ENCODE measurements at places on chromosomes 3 and 15.

GRCh38 chr3:47424434-47425382 lies 43.9 kb downstream of the PTPN23 start:
- DNase-seq = no peak

GRCh38 chr3:16875876-16876550 lies 8.7 kb upstream of the PLCL2 start:
- DNase-seq = no peak

- DNase-seq = no peak
Measured at GRCh38 chr3:135751991-135752390, 213.5 kb upstream of the PPP2R3A start.

DNA sequence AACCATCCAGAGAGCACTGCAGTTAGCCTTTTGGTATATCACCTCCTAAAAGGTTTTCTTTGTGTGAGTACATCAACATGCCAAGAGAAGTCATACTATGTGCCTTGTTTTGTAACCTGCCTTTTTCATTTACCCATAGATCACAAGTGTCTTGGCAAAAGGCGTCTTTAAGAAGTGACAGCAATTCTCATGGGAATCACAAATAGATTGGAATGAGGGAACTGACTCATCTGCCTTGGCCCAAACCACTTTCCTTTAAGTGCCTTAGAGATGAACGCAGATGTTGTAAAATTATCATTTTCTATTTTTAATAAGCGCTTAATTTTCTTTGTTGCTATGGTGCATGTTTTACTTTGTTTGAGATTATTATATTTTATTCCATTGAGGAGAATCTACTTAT lies 20.7 kb upstream of the POMGNT2 start:
- no peak for DNase-seq

- DNase-seq = no peak
Measured at GRCh38 chr3:50649451-50649931, 25.2 kb upstream of the DOCK3 start.

DNA sequence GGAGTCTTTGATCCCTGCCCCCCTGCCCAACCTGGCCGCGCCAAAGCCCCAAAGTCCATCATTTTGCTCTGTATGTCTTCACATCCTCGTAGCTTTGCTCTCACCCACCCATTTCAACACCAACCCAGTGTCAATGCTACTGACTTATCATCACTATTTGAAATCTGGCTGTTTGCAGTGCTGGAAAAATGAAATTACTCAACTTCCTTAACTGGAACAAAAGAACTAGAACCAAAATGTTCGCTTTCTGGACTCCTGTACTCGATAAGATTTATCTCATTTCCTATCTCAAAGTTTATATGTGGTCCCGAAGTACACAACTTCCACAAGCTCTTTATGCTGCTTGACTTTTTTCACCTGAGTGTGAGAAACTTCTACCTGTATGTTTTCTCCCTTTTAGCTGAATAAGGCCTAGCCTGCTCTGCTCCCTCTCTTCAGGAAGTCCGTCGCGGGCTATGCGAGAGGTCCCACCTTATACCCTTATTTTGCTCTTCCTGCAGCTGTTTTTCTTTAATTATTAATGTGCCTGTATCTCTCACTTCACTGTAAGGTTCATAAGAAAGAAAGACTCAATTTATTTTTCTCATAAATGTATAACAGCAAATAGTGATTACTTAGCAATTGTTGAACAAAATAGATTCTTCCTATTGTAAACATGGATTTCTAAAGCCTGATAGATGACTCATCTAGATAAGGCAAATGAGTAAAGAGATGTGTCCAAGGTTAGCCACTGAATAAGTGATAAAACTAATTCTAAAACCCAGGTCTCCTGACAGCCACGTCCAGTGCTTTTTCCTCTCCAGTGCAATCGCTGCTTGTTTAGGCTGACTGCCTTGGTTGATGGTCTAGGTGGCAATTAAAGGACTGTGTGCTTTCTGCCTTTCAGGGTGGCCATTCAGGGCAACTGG lies 464.1 kb upstream of the TPRG1 start:
- no peak for DNase-seq

DNA sequence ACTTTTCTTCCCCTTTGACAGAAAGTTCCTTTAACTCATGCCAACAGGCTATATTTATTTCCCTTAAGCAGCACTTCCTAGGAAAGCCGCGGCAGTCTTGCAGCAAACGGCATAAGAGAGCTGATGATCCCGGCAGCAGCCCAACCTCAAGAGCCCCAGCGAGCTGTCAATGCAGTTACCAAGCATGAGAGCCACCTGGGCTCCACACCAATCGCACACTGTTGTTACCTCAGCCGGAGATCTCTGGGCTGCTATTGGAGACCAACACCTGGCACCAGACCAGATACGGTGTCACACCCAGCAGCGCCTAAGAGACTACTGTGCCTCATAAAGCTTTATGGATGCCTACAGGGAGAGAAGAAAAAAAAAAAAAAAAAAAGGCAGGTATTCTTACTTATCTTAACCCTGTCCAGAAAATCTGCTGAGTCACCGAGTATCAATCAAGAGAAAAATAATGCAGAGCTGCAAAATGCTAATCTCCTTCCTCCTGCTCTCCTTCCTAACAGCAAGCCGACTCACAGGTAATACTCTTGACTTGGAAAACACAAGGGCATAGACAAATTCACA lies 11.7 kb downstream of the ABCC5 start:
- DNase-seq = no peak

DNA sequence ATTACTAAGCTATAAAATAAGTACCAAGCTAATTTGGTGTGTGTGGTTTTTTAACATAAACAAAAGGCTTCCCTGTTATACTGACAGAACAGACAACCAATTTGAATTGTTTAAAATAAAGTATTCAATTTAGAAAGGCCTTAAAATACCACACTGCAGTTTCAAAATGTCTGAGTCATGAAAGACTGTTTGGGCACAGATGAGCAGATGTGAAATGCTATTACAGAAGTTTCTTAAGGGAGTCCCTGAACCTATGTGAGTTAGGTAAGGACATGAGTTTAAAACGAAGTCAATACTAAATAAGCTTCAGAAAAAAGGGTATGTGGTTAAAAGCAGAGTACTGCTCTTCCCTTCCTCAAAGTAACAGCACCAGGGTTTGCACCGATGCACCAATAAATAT lies 69.7 kb upstream of the SETMAR start:
- DNase-seq = no peak

- DNase-seq = no peak
Measured at GRCh38 chr3:46860017-46860809, 3.0 kb downstream of the MYL3 start.

DNA sequence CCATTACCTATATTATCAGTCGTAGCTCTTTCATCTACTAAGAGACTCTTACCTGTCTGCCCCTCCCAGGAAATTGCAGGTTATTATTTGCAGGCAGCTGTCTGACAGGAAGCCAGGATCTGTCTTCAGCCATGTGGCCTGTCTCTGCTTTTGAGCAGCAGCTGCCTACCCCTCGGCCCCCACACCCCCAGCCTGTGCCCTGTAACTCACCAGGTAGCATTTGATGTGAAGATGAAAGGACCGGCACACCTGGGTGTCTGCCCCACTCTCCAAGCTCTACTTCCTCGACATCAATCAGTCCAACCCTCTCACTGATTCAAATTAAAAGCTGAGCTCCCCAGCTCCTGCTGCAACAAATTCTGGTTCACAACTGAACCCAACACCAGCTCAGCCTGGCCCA lies 197.2 kb upstream of the CTNNB1 start:
- no peak for DNase-seq

GRCh38 chr15:86773736-86774135 lies 694.1 kb downstream of the AGBL1 start:
- no peak for DNase-seq

- DNase-seq = no peak
Measured at GRCh38 chr3:104990758-104991157, 376.0 kb upstream of the ALCAM start.

GRCh38 chr3:50172626-50173220 lies 17.6 kb downstream of the SEMA3F start:
- no peak for DNase-seq

GRCh38 chr3:169072494-169072893 lies 591.0 kb downstream of the MECOM start:
- no peak for DNase-seq

GRCh38 chr3:122745369-122746021 lies 48.1 kb downstream of the HSPBAP1 start:
- DNase-seq = no peak

GRCh38 chr3:133246119-133246518 lies 153.7 kb upstream of the BFSP2 start:
- no peak for DNase-seq

- no peak for DNase-seq
Measured at GRCh38 chr15:78726870-78727551, 84.3 kb downstream of the ADAMTS7 start.

Measured in stimulated activated naive CD4-positive, alpha-beta T cell treated with Interleukin-2 at 50 U/mL for 16 hours (primary cell).